ENCODE measurements at places on chromosomes 12 and 14. TPM values are rescaled to one million over a fixed set of nuclear protein-coding genes. Genes with fewer than 3 reads are reported as not detected.

Gene KCNH3
- polyA plus RNA-seq = 0.04 TPM

Gene CSRP2
- 16.6 TPM for polyA plus RNA-seq

Gene PYGL
- polyA plus RNA-seq = 2.3 TPM

Gene WNT5B
- 0.49 TPM for polyA plus RNA-seq

Gene RCOR1
- 6.0 TPM for polyA plus RNA-seq

Gene AKAP6
- 15.5 TPM for polyA plus RNA-seq

DNA sequence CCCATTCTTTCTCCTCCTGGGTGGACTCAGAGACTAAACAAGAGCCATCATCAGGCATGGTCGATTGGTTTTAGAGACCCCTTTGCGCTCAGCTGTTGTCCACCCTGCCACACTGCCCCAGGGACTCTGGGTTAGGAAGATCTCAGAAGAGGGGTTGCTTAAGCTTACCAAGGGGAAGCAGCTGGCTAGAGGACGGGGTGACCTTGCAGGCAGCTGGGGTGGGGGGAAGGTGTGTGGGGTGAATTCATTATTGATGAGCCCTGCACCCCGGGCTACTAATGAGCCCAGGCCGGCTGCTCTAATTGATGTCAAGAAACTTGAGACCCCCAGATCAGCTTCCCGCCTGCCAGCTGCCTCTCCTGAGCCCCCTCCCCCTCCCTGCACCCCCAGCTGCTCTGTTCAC, 8.7 kb upstream of the ZNF385A start:
- no peak overlapping the region for H3K27ac ChIP-seq
- DNase-seq = no peak
- H3K4me1 ChIP-seq = no peaks in the 10 kb centered on the region
- no peaks in the 10 kb centered on the region for H3K27me3 ChIP-seq
- no peak overlapping the region for H3K4me3 ChIP-seq
- peaks cover 7% of the 10 kb centered on the region for H3K36me3 ChIP-seq

- no peaks in the 10 kb centered on the region for H3K36me3 ChIP-seq
- H3K4me3 ChIP-seq = no peak overlapping the region
- H3K27me3 ChIP-seq = no peaks in the 10 kb centered on the region
- H3K27ac ChIP-seq = no peak overlapping the region
These were observed 1330.4 kb downstream of the SLC16A7 start for GRCh38 chr12:60926256-60926655.

DNA sequence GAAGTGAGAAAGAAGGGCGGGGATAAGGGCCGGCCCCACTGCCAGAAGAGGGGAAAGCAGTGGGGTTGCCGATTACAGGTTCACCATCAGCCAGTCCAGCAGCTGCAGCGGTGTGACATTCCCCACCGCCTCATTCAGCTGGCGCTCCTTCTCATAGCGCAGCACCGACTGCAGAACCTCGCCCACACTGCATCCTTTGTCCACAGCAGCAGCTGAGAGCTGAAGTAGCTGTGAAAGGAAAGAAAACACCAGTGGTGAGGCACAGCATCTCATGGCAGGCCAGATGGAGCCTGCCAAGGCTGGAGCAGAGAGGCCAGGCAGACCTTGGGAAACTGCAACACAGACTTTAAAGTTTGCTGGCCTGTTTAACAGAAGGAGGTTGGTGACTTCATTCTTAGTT, 33.2 kb downstream of the AKAP3 start:
- H3K36me3 ChIP-seq = peaks cover 6% of the 10 kb centered on the region
- no peak for DNase-seq
- no peak overlapping the region for H3K4me3 ChIP-seq

- DNase-seq = peak; percentile 94
- H3K27me3 ChIP-seq = no peaks in the 10 kb centered on the region
- peaks cover 44% of the 10 kb centered on the region for H3K4me1 ChIP-seq
- H3K27ac ChIP-seq = peak within 1 kb of the TSS; percentile 90
These were observed at the start of gene DLST for GRCh38 chr14:74881431-74882102. Gene DLST (plus strand): TSS chr14:74881916. CDS start chr14:74881954, 38 bp downstream.

- peak overlapping the region; percentile 83 for H3K4me3 ChIP-seq
- no peak for DNase-seq
- H3K36me3 ChIP-seq = peaks cover 11% of the 10 kb centered on the region
- H3K27ac ChIP-seq = peak overlapping the region; percentile 93
These were observed 871 bp upstream of the COQ5 start for GRCh38 chr12:120529641-120530417.

DNA sequence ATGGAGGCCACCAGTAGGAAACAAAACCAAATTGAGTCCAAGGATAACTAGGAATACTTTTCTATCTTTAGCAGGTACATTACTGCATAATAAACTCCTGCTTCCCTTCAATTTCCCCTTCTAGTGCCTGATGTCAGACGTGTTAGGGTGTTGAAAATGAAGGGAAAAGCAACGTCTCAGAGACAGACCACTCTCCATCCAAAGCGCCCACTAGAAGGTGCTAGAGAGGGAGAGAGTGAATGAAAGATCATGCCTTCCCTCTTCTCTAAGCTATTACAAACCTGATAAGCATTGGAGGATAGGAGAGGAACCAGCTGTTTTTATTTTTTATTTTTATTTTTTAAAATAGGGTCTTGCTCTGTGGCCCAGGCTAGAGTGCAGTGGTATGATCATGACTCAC, 64.1 kb downstream of the ZNF641 start:
- no peak for DNase-seq
- no peaks in the 10 kb centered on the region for H3K36me3 ChIP-seq
- no peak overlapping the region for H3K27ac ChIP-seq

- H3K4me1 ChIP-seq = peaks cover 20% of the 10 kb centered on the region
- H3K4me3 ChIP-seq = peak overlapping the region; percentile 79
- no peak for DNase-seq
- no peaks in the 10 kb centered on the region for H3K27me3 ChIP-seq
These were observed 629 bp downstream of the LETMD1 start for GRCh38 chr12:51048661-51049251.

DNA sequence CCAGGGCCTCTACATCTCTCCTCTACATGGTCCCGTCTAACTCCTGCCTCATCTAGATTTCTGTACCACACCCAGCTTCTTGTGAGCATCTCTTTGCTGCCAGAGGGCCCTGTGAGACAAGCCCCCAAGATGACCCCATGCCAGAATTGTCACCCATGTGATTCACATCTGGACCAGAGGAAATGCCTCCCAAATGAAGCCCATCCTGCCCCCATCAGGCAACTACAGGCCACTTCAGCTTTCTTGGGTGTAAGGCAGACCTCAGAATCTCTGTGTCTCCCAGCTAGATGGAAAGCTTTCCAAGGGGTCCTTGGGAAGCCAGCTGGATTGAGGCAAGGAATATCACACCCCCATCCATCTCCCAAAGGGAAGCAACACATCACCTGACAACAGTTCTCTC, 9.3 kb upstream of the OAS3 start:
- no peak for DNase-seq
- no peak overlapping the region for H3K4me3 ChIP-seq
- no peaks in the 10 kb centered on the region for H3K36me3 ChIP-seq
- no peak overlapping the region for H3K27ac ChIP-seq

DNA sequence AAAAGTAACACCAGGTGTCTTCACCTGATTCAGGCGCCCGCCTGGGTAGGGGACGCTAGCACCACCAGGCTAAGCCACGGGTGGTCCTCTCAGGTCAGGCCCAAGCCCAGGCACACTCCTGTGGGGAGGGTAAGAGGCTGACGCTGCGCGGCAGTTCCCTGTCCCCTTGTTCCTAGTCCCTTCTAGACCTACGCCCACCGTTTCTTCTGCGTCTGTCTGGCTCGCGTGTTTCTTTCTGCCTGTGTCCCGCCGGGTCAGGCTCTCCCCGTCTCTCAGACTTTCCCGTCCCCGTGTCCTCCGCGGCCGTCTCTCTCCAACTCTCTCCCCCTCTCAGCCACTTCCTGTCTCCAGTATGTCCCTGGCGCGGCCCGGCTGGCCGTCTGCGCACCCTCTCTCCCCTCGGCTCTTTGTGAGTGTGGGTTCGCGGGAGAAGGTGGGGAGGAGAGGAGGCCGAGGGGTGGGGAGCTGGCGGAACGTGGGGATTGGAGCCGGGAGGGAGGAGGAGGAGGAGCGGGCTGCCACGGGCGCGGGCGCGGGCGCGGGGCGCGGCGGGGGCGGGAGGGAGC, 3.1 kb upstream of the TNS2 start:
- peak overlapping the region; percentile 84 for H3K4me3 ChIP-seq
- H3K27ac ChIP-seq = peak overlapping the region; percentile 98
- H3K36me3 ChIP-seq = peaks cover 11% of the 10 kb centered on the region
- H3K27me3 ChIP-seq = no peaks in the 10 kb centered on the region
- DNase-seq = peak; percentile 90
- peaks cover 38% of the 10 kb centered on the region for H3K4me1 ChIP-seq

DNA sequence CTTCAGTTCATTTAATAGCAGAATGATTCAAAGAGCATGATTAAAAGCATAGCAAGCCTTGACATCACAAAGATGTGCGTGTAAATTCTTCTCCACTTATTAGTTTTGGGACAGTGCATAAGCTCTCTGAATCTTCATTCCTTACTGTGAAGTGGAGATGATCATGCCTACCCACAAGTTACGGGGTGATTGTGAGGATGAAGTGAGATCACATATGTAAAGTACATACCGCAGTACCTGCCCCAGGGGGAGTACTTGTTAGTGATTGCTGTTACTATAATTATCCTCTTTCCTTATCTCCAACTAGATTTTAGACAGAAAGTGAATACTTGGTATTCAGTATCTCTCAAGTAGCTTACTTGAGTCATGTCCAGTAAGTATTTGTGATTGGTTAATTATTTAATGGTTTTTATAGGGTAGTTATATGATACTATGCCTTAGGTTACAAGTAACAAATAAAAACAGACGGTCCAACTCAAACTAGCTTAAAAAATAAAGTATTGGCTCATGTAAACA, 6.0 kb downstream of the RAD9B start:
- H3K27me3 ChIP-seq = no peaks in the 10 kb centered on the region
- H3K36me3 ChIP-seq = no peaks in the 10 kb centered on the region

DNA sequence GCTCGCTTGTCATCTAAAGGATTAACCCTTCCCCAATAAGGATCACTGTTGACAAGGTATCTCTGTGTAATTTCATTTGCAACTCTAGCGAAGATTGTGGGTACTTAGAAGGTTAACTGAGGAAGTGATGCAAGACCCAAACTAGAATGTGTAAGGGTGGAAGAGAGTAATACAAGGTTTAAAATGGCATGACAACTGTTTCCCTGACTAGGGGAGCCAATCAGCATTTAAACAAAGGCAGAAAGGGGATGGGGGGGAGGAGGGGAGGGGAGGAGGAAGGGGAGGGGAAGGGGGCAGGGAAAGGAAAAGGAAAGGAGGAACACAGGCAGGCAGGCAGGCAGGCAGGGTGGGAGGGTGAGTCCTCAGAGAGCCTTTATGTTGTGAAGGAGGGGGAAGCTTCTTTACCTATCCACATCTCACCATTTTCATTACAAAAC, 31.1 kb downstream of the NRDE2 start:
- no peaks in the 10 kb centered on the region for H3K27me3 ChIP-seq
- peak overlapping the region; percentile 74 for H3K27ac ChIP-seq
- H3K4me3 ChIP-seq = no peak overlapping the region
- DNase-seq = no peak
- peaks cover 34% of the 10 kb centered on the region for H3K4me1 ChIP-seq

DNA sequence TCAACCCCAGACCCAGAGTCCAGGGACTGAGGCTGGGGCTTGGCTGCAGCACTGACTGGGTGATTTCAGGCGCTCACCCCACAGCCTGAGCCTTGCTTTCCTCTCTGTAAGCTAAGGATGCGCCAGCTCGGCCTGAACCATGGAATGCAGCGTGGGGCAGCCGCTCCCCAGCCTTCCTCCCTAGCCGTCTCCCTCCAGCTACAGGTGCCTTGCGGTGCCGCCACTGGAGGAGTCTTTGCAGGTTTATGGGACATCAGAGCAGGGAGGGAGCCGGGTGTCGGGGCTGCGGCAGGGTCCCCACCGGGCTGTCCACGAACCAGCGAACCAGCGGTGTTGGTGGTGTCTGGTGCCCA, 19.4 kb downstream of the PPP2R5C start:
- H3K27me3 ChIP-seq = no peaks in the 10 kb centered on the region
- H3K4me3 ChIP-seq = peak overlapping the region; percentile 75
- peaks cover 9% of the 10 kb centered on the region for H3K4me1 ChIP-seq
- no peak overlapping the region for H3K27ac ChIP-seq
- DNase-seq = no peak
- H3K36me3 ChIP-seq = no peaks in the 10 kb centered on the region

All from psoas muscle (tissue), 8 donors.